ENCODE measurements at places on chromosomes 16 and 17. TPM values are rescaled to one million over a fixed set of nuclear protein-coding genes. Genes with fewer than 3 reads are reported as not detected.

- no peaks in the 10 kb centered on the region for H3K4me1 ChIP-seq
- no peaks in the 10 kb centered on the region for H3K36me3 ChIP-seq
These were observed 7.6 kb downstream of the MRM1 start for GRCh38 chr17:36608794-36609497.

- H3K27ac ChIP-seq, result no peak overlapping the region
- H3K36me3 ChIP-seq, result no peaks in the 10 kb centered on the region
- no peak for DNase-seq
- H3K4me1 ChIP-seq, result no peaks in the 10 kb centered on the region
- H3K4me3 ChIP-seq, result no peak overlapping the region
These were observed 6.1 kb downstream of the GAST start for GRCh38 chr17:41718287-41718645.

DNA sequence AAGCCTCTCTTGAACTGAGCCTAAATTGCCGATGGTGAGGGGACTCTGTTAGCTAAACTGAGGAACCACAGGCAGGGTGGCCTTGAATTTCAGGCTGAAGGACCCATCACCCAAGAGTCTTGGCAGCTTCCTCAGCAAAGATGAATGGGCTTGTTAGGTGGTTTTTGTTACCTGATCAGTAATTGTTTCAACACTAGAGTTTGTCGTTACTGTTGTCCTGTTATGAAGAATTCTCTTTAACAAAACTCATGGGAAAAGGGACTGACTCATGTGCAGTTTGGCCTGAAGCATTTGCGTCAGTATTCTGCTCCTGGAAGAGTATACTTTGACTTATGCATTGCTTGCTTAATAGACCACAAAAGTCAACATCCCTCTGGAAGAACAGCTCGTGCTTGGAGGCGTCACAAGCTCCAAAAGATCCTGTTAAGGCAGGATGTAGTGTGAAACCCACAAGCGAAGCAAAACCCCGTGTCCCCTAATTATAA, 206.0 kb downstream of the IRX3 start:
- H3K27me3 ChIP-seq, result no peaks in the 10 kb centered on the region
- no peak overlapping the region for H3K27ac ChIP-seq
- H3K4me1 ChIP-seq, result peaks cover 3% of the 10 kb centered on the region
- H3K4me3 ChIP-seq, result no peak overlapping the region

- DNase-seq, result no peak
- no peak overlapping the region for H3K27ac ChIP-seq
- no peaks in the 10 kb centered on the region for H3K36me3 ChIP-seq
- no peaks in the 10 kb centered on the region for H3K27me3 ChIP-seq
These were observed 78.8 kb upstream of the ANKFN1 start for GRCh38 chr17:56074361-56074890.

GRCh38 chr16:87845213-87845612, 24.1 kb downstream of the SLC7A5 start:
- H3K4me3 ChIP-seq, result no peak overlapping the region
- no peak for DNase-seq
- H3K27me3 ChIP-seq, result no peaks in the 10 kb centered on the region
- H3K36me3 ChIP-seq, result no peaks in the 10 kb centered on the region

- H3K27me3 ChIP-seq, result no peaks in the 10 kb centered on the region
- H3K4me1 ChIP-seq, result peaks cover 36% of the 10 kb centered on the region
- peaks cover 4% of the 10 kb centered on the region for H3K36me3 ChIP-seq
These were observed 42.9 kb upstream of the CDRT4 start for GRCh38 chr17:15510361-15510760.

DNA sequence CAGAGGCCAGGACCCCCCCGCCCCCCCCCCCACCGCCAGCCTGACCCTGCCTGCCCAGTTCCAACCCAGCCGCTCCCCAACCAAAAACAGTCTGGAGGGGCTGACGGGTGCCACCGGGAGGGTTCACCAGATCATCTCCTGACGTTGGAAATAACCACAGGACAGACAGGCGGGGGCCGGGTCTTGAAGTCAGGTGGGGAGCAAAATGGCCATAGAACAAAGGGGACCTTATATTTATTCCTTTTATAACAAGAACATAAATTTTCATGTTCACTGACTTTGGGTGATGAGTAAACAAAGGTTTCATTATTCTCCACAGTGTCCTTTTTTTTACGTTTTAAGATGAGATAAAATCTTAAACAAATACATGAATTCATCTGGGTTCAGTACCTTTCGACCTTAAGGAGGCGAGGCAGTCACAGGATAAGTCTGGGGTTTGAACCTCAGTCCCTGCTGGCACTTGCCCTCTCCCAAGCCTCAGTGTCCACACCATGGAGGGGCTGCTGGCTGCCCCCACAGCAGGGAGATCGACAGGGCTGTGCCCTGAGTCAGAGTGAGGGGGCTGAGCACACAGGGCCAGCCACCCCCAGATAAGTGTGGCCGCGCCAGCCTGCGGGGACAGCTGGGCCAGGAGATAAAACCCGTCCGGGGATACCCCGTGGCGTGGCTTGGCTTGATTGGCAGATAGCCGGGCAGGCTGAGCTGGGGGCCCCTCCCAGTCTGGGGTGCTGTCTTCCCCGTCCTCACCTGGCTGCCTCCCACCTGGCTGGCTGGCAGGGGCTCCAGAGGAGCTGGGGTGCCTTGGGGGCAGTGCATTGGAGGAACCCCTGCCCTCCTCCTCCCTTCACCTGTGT, 15.0 kb downstream of the SLC7A5 start:
- DNase-seq, result peak; percentile 46
- H3K36me3 ChIP-seq, result no peaks in the 10 kb centered on the region
- H3K27ac ChIP-seq, result peak overlapping the region; percentile 80
- H3K4me3 ChIP-seq, result no peak overlapping the region
- peaks cover 7% of the 10 kb centered on the region for H3K4me1 ChIP-seq

DNA sequence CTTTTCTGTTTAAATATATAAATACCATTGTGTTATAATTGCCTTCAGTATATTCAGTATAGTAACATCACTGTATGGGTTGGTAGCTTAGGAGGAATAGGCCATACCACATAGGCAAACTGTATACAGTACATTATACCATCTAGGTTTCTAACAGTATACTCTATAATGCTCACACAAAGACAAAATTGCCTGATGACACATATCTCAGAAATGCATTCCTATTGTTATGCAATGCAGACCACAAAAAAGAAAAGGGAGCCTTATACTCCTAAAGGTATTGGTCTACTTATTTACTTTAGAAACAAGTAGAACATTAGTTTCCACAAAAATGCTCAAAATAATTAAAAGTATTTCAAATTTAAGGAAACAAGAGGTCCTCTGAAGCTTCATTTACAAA, 47.9 kb downstream of the SETD6 start:
- no peak overlapping the region for H3K27ac ChIP-seq
- DNase-seq, result no peak
- H3K4me1 ChIP-seq, result no peaks in the 10 kb centered on the region
- H3K27me3 ChIP-seq, result no peaks in the 10 kb centered on the region
- peaks cover 23% of the 10 kb centered on the region for H3K36me3 ChIP-seq
- H3K4me3 ChIP-seq, result no peak overlapping the region

GRCh38 chr17:39212195-39212810, 12.2 kb downstream of the RPL19 start:
- H3K27me3 ChIP-seq, result peaks cover 2% of the 10 kb centered on the region
- no peaks in the 10 kb centered on the region for H3K36me3 ChIP-seq
- H3K4me1 ChIP-seq, result peaks cover 23% of the 10 kb centered on the region

GRCh38 chr16:53721017-53721416, 17.1 kb downstream of the FTO start:
- no peak for DNase-seq
- no peak overlapping the region for H3K27ac ChIP-seq
- no peak overlapping the region for H3K4me3 ChIP-seq
- H3K27me3 ChIP-seq, result no peaks in the 10 kb centered on the region

The ASPA gene
- 17.5 TPM for total RNA-seq

The KRT36 gene
- total RNA-seq, result not detected

The ITGB4 gene
- total RNA-seq, result 47.8 TPM

The EPOP gene
- 0.40 TPM for total RNA-seq

The ADAD2 gene
- 0.71 TPM for total RNA-seq

Data from lung (tissue), 17 donors.